ENCODE measurements at places on chromosomes 3 and 15. TPM values are rescaled to one million over a fixed set of nuclear protein-coding genes. Genes with fewer than 3 reads are reported as not detected.

Gene MORC1
- not detected for total RNA-seq

Gene AMOTL2
- 117 TPM for total RNA-seq

Gene CHRFAM7A
- total RNA-seq = 1.5 TPM

Gene UROC1
- not detected for total RNA-seq

Gene MON1A
- 12.7 TPM for total RNA-seq

Gene SLC30A4
- total RNA-seq = 17.2 TPM

Gene GP9
- total RNA-seq = not detected

Gene ZBED2
- total RNA-seq = not detected

Gene U2SURP
- total RNA-seq = 37.7 TPM

Gene LIPH
- 0.43 TPM for total RNA-seq

Gene CDCP1
- total RNA-seq = 87.6 TPM

Gene SOX14
- not detected for total RNA-seq

Gene GPR27
- 0.26 TPM for total RNA-seq

Gene ARHGEF26
- 1.4 TPM for total RNA-seq

Gene VWA5B2
- total RNA-seq = 0.03 TPM

All from smooth muscle cell of the pulmonary artery (primary cell).